ENCODE measurements at places on chromosomes 16 and 17.

- DNase-seq, result no peak
These were observed 961.9 kb downstream of the CDH11 start for GRCh38 chr16:64159976-64160375.

- DNase-seq, result no peak
These were observed 346.6 kb downstream of the PMP22 start for GRCh38 chr17:14918540-14918939.

GRCh38 chr17:42980766-42981397 lies 517 bp downstream of the RUNDC1 start:
- DNase-seq, result peak; percentile 35

DNA sequence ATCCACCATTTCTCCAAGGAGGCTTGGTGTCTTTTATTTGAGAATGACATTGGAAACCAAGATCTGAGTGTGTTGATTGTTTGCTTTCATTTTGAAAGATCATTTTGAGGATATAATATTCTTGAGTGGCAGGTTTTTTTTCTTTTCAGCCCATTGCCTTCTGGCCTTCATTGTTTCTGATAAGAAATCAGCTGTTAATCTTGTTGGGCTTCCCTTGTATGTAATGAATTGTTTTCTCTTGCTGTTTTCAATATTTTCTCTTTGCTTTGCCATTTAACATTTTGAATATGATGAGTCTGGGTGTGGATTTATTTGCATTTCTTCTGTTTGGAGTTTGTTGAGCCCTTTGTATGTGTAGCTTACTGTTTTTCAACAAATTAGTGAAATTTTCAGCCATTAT lies 22.0 kb downstream of the PRSS54 start:
- DNase-seq, result no peak

DNA sequence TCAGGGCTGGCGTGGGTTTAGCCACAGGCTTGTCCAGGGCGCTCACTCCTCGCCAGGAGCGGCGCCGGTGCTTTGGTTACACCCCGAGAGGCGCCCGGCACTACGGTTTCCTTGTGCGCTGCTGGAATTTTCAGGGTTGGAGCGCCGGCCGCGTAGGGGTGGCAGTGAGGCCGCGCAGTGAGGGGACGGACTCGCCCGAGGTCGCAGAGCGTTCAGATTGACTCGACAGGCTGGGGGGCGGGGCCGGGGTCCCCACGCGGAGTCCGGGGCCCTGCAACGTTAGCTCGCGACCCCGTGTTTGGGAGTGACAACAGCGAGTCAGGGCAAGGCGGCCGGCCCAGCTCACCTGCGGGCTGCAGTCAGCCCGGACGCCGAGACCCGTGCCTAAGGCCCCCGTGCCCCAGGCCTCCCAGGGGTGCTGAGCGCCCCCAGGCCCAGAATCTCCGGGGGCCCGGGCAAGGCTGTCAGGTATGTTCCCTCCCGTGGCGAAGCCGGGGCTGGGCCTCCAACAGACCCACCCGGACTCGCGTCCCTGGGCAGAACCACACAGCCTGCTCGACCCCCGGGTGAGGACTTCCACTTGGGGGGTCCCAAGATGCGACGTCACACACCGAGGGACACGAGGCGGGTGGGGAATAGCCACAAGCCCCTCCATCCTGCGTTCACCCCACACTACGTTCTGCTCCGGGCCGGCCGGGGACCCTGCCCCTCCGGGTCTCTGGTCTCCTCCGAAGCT lies 1.3 kb upstream of the ACTG1 start:
- DNase-seq, result peak; percentile 72

DNA sequence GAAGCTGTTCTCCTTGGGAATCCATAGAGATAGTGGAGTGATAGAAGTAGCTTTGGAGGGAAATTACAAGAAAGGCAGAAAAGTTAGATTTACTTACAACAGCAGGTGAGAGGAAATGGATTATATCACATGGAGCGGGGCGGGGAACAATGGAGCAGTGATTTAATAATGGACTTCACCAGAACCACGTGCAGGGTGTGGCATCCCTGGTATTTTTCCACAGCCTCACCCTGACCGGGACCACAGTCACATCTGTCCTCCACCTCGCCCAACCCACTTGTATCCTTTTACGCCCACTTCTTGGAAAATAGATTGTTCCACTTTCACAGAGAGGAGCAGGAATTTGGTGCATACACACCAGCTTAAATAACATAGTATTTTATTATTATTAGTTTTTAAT lies 15.9 kb upstream of the CYB5B start:
- DNase-seq, result no peak

DNA sequence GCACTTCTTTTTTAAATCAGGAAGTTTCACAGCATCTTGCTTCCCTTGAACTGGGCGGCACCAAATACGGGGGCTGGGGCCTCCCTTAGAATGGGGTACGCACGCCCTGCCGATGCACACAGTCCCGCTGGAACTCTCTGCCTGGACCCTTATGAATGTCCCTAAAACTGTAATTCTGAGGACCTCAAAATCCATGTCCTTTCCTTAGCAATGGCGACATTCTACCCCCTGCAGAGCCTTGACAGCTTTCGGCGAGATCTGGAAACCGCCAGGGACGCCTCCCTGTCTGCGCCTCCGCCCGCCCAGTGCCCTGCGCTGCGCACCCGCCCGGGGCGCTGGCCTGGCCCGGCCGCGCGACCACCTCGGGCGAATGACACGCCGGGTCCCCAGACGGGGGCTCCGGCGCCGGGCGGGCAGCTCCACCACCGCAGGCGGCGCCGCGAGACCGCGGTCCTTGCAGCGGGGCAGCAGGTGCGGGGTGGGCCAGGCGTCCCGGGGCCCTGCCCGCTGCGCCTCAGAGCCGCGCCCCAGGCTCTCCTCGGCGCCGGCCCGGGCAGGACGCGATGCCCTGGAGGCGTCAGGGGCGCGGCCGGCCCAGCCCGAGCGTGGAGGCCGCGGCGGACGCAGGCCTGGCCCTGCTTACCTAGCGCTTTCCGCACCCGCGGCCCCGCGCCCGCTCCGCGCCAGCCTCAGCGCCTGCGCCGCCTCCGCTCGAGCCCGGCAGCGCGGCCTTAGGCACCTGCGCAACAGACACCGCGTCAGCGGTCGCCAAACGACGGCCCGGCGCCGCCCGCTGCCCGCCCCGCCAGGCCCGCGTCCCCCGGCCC lies 548 bp downstream of the HAGH start:
- DNase-seq, result no peak

DNA sequence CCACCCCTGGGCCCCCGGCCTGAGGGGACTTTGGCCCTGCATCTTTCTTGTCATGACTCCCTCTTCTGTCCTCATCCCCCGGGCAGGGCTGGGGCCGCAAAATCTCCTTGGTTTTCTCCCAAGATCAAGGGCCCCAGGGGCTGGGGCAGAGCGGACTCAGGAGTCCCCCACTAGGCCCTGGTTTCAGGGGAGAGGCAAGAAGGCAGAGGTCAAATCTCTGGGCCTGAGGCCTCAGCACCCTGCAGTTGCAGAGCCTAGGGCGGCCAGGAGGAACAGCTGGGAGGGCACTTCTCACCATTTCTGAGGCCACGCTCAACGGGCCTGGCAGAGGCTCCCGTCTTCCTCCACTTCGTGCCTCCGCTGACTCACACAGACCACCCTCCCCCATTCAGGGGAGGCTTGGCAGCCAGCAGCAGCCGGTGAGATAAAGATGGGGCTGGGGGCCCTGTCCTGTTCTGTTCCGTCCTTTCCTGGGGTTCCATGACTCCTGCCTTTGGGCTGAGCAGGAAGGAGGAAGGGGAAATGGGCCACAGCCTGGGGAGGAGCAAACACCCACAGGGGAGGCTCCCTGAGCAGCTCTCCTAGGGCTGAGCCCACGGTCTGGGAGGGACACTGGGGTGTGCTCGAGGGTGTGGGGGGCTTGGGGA lies 12.4 kb downstream of the ZSCAN10 start:
- no peak for DNase-seq

DNA sequence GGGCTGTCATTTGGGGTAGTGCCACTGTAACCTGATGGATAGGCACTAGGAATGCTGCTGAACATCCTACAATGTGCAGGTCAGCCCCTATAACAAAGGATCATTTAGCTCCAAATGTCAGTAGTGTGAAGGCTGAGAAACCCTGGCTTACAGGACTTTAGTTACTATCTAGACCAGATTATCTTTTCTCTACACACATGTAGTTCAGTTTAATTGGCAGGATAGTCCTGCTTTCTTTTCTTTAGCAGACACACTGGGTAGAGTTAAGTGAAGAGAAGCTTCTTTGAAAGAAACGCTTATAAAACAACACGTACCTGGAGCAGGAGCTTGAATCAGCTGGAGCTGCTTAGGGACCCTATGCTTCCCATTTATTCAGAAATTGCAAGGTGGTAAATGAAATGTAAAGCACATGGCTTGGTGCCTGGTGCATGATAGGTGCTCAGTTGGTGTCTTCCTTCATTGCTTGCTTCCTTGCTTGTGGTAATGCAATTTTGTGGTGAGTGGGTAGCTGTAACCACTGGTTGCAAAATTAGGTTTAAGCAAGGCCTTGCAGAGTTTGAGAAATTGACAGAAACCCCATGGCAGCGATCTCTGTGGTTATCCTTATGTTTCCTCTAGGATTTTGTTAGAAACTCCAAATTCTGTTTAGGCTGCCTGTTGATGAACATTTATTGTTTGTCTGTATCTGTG lies 9.4 kb downstream of the METTL9 start:
- no peak for DNase-seq

GRCh38 chr16:11075163-11075562 lies 130.8 kb downstream of the CLEC16A start:
- no peak for DNase-seq

GRCh38 chr16:48909231-48909630 lies 299.3 kb upstream of the N4BP1 start:
- no peak for DNase-seq

DNA sequence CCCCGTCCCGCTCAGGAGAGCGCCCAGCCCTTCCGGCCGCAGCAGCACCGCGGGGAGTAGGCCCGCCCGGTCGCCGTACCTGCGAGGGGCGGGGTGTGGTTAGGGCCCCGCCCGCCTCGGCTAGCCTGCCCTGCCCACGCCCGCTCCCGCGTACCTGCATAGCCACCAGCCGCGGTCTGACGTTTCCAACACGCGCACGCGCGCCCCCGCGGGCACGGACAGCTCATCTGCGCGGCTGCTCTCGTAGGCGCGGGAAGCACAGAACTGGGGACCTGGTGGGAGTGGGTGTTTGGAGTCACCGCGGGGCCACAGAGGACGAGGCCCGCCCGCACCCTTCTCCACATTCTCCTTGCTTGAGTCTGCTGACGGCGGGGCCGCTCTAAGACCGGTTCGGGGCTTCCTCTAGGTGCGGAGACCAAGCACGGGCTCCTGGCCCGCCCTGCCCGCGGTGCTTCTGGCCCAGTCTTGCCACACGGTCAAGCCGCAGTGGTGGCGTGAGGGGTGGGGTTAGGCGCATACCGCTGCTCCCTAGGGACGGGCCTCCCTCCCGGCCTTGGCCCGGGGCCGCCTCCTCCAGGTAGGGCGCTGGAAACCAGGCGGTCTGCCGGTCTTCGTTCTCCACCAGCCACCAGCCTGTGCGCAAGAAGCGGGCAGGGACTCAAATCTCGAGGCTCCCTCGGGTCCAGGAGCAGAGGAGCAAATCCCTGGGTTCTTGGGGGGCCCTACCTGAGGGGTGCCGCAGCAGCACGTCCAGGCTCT lies 1.8 kb downstream of the NOXO1 start:
- peak; percentile 34 for DNase-seq

DNA sequence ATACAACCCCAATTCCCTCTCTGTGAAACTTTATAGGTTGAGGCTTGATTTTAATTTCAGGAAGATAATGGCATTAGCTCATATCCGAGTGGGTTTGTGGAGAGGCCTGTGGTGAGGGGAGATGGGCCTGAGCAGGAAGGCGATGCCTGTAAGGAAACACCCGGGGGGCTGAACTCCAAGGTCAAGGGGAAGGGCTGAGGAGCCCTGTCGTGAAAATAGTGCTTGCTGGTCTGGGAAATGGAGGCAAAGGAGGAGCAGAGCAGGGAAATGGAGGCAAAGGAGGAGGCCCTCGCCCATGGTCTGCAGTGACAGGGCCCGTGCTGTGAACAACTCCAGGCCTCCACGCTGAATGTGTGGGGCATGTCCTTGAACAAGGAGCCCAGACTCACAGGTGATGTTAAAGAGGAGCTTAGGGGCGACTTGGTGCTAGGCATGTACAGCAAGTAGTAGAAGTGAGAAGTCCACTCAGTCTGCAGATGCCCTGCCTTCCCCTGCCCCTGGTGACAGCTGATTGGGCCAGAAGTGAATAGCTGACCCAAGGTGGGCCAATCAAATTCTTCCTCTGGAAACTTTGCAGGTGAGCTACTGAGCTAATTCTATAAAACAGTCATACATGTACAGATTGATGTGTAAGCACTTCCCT lies 38.1 kb downstream of the MRPS23 start:
- no peak for DNase-seq

- DNase-seq, result no peak
These were observed 60.9 kb downstream of the PDPK1 start for GRCh38 chr16:2598723-2599122.

DNA sequence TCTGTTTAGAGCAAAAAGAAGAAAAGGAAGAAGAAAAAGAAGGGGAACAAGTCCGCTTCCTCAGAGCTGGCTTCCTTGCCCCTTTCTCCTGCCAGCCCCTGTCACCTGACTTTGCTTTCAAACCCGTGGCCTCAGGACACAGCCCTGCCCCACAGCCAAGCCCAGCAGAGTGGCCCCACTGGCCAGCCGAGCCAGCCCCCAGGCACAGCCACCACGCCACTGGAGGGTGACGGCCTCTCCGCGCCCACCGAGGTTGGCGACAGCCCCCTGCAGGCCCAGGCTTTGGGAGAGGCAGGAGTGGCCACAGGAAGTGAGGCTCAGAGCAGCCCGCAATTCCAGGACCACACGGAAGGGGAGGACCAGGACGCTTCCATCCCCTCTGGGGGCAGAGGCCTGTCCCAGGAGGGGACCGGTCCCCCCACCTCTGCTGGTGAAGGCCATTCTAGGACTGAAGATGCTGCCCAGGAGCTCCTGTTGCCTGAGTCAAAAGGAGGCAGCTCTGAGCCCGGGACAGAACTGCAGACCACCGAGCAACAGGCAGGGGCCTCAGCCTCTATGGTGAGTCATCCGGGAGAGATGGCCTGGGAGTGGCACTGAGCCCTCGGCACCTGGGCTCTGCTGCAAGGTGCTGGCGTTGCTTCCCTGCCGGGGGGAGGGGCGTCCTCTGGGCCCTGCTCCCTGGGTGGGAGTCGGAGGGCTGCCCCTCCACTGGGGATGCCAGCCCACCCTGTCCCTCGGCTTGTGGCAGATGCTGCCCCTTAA lies 27.3 kb downstream of the RNF213 start:
- DNase-seq, result no peak

GRCh38 chr17:28416703-28417311 lies 10.8 kb upstream of the SLC46A1 start:
- peak; percentile 76 for DNase-seq

GRCh38 chr17:28916302-28916934 lies 13.5 kb upstream of the DHRS13 start:
- no peak for DNase-seq

- DNase-seq, result peak; percentile 46
These were observed 29.3 kb downstream of the MXRA7 start for GRCh38 chr17:76681222-76682137.

- DNase-seq, result no peak
These were observed 27.0 kb downstream of the CLUH start for GRCh38 chr17:2684549-2684948.

- no peak for DNase-seq
These were observed 254.0 kb downstream of the CNTNAP4 start for GRCh38 chr16:76531236-76531635.

DNA sequence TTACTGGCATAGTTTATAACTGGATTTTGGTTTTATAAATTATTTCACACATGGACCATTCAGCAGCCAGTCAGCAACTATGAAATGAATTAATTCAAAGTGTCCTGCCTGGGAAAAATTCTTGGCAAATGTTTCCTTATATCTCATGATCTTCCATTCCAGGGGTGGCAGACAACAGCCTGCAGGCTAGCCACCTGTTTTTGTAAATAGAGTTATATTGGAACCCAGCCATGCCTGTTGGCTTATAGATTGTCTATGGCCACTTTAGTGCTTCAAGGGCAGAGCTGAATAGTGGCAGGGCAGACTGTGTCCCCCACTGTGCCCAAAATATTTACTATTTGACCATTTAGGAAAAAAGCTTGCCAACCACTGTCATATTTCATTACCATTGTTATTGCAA lies 613.7 kb downstream of the TMEM114 start:
- DNase-seq, result no peak

Measured in NCI-H526 treated with DMSO at 0.1 percent for 48 hours (cell line).